ENCODE measurements at places on chromosomes 4 and X.

DNA sequence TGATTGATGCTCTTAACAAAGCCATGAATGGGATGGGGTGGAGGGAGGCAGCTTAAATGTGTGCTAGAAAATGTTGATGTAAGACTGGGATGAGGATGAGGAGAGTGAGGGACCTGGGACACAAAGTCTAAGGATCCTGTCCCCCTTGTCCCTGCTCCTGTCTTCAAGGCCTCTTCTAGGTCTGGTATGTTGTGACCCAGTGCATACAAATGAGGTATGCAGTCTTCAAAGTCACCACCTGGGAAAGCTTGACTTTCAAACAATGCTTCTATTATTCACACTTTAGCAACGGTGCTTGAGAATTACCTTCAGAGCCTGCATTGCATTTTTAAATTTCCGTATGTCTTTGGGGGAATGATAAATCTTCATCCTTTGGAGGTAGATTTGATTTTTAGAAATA, 88.4 kb upstream of the SLC34A2 start:
- no peak for DNase-seq

- no peak for DNase-seq
These were observed 31.7 kb upstream of the CLDN34 start for GRCh38 chrX:9935436-9935835.

- no peak for DNase-seq
These were observed 358.4 kb downstream of the PRR32 start for GRCh38 chrX:127177966-127178365.

GRCh38 chr4:26936284-26937065, 75.8 kb downstream of the STIM2 start:
- no peak for DNase-seq

DNA sequence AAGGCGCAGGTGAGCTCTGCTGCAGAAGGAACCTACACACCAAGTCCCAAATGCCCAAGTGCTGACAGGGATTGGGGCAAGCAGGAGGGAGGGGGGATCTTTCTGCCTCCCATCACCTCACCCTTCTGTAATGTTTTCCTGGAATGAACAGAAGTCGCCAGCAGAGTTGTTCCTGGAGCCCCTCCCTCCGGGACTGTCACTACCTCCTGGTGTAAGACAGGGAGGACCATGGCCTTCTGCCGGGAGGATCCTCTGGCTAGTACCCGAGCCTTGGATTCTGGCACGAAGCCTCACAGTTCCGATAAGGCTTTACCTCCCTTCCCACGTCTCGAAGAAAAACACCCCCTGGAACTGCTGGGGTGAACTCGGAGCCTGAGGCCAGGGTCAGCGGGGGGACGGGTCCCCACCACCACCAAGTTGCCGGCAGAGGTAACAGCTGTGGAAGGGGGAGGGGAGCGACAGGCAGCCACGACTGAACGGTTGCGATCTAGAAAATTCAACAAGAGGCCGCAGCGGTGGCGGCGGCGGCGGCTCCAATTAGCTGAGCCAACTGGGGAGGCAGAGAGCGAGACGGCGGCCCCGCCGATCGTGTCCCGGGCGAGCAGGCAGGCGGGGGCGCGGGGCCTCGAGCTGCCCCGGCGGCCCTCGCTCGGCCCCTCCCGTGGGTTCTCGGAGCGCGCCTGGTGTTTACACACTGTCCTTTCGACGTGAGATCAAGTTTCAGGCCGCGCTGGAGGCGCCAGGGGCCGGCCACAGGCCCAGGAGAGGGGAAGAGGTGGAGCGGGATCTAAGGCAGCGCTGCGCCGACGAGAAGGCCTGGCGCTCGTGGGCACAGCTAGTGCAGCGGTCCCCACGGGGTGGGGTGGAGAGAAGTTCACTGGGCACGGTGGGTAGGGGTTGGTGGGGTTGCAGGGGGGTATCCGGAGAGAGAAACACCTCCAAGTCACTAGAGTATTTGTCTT, 53.7 kb upstream of the BCOR start:
- DNase-seq, result no peak

DNA sequence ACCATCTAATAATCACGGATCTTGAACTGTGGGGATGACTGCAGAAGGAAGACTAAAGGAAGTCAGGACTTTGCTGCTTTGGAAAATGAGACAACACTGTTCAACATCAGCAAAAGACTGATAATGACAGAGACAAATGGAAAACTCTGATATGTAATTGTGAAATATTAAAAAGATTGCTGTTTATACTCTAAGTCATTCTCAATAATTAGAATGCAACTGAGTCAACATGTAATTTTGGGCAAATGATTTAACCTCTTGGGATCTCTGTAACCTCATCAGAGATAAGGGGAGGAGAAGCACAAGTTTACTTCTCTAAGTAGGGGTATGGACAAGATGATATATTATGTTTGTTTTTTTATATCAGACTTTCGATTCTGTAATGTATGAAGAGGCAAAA, 121.9 kb downstream of the GASK1B start:
- DNase-seq, result no peak

GRCh38 chr4:42339935-42340406, 57.3 kb upstream of the SHISA3 start:
- no peak for DNase-seq

DNA sequence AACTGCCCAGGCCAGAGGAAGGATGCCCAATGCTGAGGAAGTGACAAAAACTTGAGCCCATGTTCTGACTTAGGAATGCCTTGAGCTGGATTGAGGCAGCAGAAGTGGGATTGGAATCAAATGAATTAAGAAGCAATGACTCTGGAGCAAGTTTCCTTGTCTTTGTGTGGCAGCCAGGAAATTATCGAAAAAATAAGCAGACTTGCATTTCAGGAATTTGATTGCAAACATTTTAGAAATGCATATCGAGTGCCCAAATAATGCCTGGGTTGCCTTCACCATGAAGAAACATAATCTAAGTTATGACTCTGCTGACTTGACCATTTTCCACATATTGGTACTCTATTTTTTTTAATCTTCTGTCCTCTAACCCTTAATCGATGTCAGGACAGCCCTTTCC, 9.5 kb downstream of the CYTL1 start:
- DNase-seq, result no peak

DNA sequence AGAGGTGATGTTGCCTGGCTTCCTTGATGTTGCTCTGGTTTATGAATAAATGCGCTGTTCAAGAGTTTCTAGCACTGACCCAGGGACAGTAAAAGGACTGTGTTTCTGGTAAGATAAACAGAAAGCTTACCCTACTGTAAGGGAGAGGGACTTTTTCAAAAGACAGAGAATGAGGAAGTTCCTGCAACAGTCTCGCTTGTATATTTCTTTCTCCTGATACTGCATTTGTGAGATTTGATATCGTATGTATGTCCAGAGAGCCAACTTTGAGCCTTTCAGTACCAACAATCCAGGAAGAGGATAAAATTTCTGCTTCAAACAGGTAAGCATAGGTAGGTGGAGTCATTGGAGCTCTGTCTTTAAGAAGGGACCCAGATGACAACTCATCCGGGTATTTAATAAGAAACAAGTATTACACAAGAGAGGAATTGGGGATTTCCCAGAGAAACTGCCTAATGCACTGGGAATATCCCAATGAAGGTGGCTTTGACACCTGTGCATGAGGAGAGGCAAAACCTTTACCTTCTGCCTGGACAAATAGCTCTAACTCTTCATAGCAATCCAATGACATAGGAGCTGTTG, 773 bp downstream of the DAPP1 start:
- DNase-seq, result no peak

GRCh38 chrX:128464116-128464515, 411.9 kb upstream of the ACTRT1 start:
- DNase-seq, result no peak

- no peak for DNase-seq
These were observed 134.5 kb upstream of the TLL1 start for GRCh38 chr4:165738571-165738970.

GRCh38 chrX:140664939-140665338, 44.6 kb upstream of the LINC00632 start:
- DNase-seq, result no peak

DNA sequence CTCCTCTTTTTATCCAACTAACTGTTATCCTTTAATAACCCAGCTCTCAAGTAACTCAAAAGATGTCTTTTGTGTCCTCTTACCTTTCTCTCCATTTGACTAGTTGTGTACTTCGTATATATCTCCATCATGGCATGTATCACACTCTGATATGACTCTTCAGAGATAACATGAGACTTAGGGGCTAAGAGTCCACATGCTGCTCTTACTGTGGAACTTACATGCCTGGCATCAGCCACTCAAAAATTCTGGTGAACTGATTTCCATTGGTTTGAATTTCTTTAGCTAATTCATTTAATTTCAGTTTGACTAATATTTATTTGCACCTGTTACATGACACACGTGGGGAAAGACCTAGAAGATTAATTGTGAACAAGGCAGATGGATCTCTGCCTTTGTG, 317.3 kb downstream of the HS3ST1 start:
- DNase-seq, result no peak

DNA sequence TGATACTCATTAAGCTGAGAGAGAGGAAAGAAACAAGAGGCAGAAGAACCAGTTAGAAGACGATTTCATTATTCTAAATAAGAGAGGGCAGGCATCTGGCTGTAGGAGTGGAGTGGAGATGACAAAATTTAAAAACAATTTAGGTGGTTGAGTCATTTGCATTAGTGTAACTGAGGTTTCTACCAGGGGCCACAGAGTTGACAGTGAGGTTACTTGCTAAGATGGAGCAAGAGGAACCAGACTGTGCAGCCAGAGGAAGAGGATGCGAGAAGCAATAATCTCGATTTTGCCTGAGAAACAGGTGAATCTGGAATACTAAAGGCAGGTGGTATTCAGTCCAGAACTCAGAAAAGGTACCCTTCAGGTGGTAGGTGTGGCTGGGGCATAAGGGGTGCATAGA, 491.9 kb downstream of the MID1IP1 start:
- DNase-seq, result no peak

DNA sequence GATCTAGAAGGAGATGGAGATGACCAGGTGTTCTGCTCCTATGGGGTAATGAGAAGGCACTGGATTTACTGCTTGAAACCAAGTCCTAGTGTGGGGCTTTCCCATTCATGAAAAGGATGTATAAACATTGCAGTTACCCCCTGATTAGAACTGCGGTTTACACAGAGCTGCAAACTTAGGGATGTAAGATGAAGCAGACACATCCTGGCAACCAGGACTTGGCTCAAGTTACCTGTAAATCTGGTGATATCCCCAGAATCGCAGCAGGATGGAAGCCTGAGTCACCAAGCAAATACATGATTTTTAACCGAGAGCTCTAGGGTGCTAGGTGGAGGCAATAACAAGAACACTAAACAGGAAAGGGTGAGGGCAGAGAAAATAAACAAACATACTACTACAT, 178.6 kb upstream of the MAMLD1 start:
- no peak for DNase-seq

DNA sequence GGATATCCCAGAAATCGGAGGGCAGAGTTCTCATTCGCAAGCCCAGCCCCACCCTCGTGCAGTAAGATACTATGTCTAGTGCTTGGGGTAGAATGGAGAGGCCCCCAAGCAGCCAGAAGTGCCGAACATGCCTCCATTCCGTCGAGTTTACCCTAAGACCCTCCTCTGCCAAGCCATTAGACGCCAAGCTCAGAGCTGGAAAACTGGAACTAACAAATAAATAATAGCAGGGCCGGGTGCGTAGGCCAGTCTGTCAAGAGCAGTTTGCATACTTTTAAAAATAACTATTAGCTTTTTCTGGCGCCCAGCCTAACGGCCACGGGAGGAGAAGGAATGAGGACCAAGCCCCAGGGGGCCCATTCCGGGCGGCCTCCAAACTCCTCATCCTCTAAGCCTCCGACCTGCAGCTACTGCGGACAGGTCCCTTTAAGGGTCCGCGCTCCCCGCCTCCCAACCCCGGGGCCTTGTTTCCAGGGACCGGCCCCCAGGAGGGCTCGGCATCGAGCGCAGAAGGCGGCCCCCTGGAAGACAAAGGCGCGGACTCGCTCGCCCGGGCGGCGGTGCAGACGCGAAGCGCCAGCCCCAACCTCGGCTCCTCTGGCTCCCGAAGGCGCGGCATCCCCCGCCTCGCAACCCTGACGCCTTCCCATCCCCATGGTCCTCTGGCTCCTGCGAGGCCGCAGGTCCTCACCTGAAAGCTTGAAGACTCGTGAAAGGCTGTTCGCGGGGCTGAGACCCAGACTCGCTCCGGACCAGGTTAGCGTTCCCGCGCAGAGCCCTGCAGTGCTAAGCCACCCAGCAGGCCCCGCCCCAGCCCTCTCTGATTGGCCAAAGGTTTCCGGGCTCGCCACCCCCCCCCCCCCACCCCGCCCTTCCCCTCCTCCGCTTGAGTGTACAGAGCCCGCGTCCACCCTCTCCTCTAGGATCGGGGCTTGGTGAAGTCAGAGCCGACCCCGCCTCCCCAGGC, at the start of gene TMSB15A:
Gene TMSB15A, minus strand, starts transcription at position 765 of the 967 bp plus-strand sequence.
- DNase-seq, result no peak

GRCh38 chrX:136063340-136064079, 78.3 kb downstream of the SLC9A6 start:
- no peak for DNase-seq

DNA sequence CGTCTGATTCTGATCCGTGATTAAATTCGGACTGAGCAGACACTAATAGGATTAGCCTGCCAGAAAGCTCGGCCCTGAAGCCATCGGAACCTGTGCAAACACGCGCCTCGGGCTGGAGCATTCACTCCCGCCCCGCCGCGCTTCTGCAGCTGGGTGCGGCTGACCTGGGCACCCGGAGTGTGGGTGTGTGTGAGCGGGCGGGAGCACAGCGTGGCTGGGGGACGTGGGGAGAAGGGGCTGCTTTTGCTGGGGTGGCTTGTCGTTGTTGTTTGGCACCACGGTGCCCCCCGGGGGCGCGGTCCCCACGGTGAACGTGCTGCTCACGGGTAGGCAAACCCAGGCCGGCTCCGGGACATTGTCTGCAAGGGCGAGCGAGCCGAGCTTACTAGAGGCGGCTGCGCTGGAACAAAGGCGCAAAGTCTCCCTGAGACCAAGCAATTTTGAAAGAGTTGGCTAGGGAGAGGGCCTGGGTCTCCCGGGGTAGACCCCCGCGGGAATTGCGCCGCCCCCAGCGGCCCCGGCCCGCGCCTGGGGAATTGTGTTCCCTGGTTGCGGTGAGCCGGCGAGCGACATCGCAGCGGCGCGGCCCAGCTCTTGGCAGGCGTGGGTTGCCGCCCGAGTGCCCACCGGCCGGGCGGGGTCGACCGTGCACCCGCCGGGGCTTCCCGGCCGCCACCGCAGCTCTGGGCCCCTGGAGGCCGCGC, 1.4 kb downstream of the MAMLD1 start:
- DNase-seq, result no peak

DNA sequence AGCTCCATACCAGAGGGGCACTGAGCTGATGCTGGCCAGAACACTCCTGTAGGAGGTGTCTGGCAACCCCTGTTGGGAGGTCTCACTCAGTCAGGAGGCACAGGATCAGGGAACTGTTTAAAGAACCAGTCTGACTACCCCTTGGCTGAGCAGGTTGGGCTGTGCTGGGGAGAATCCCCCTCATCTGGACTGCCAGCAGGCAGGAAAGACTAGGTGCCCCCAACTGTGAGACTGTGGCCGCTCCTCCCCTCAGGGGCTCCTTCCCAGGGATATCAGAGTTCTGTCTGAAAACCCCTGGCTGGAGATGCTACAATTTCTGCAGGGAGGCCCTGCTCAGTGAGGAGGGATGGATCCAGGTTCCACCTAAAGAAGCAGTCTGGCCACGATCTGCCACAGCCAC, 245.3 kb downstream of the MAPK10 start:
- no peak for DNase-seq

Data from stimulated activated CD8-positive, alpha-beta memory T cell treated with anti-CD3 and anti-CD28 coated beads, Interleukin-7, amount 100 ng/mL, for 48 hours (primary cell).